ENCODE measurements at places on chromosomes 6 and 20. TPM values are rescaled to one million over a fixed set of nuclear protein-coding genes. Genes with fewer than 3 reads are reported as not detected.

- DNase-seq, result peak; percentile 43
These were observed 30.0 kb downstream of the ALDH5A1 start for GRCh38 chr6:24524805-24525204.

GRCh38 chr20:32767418-32768198 is 5.4 kb downstream of the DNMT3B start:
- no peak for DNase-seq

Gene CMTR1
- polyA plus RNA-seq, result 53.8 TPM

Gene PRSS16
- polyA plus RNA-seq, result 0.28 TPM

- DNase-seq, result no peak
These were observed 125.7 kb downstream of the TCP11 start for GRCh38 chr6:35015476-35015875.

Gene TRIM31
- not detected for polyA plus RNA-seq

DNA sequence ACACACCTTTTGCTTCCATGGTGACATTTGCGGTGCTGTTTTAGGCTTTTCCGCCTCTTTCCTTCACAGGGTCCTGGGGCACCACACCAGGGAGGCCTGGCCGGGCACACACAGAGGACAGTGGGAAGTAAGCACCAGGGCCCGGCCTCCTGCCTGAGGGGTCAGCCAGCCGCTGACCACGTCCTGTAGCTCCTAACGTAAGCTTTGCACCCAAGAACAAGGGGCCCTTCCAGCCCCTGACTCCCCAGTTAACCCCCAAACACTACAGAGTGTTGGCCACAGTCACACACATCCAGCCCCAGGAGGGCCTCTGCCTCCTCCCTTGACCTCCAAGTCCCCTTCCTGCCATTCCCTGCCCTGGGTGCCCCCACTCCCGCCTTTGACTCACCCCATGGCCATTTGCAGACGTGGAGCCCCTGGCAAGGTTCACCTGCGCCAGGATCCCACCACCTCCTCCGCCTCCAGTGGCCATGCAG is 54.7 kb downstream of the YTHDF1 start:
- DNase-seq, result no peak

- DNase-seq, result no peak
These were observed 6.1 kb upstream of the C6orf58 start for GRCh38 chr6:127570739-127571389.

Data from left kidney (tissue), 8 donors.